Activated CD4-positive, alpha-beta T cell treated with anti-CD3 and anti-CD28 coated beads, Interleukin-2, amount 10 ng/mL, durations not matched to agents 24 days and 14 days (primary cell): ENCODE measurements at places on chromosomes 4 and X. TPM values are rescaled to one million over a fixed set of nuclear protein-coding genes. Genes with fewer than 3 reads are reported as not detected.

The GATA1 gene
- not detected in 2 replicates for total RNA-seq

The GAB1 gene
- total RNA-seq, result 0.65 and 0.76 TPM in 2 replicates

DNA sequence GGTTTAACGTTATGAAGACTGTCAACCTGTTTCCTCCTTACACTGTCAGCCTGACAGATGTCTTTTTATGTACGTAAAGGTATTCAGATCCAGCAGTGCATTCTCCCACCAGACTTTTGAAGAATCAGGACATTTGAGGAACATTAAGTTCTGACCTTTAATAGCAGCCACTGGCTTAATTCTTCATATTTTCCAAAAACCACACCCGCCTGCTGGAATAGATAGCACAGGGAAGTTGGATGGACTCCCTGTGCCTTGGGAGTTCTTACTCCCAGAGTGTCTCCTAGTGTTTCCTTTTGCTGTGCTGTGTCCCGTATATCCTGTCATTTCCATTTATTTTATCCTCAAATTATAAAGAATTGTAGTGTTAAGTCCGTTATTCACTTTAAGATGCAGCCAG lies 94.5 kb downstream of the AFF1 start:
- H3K27ac ChIP-seq, result no peak overlapping the region
- no peaks in the 10 kb centered on the region for H3K27me3 ChIP-seq
- peaks cover 2% of the 10 kb centered on the region for H3K36me3 ChIP-seq
- DNase-seq, result no peak
- H3K4me1 ChIP-seq, result peaks cover 18% of the 10 kb centered on the region

DNA sequence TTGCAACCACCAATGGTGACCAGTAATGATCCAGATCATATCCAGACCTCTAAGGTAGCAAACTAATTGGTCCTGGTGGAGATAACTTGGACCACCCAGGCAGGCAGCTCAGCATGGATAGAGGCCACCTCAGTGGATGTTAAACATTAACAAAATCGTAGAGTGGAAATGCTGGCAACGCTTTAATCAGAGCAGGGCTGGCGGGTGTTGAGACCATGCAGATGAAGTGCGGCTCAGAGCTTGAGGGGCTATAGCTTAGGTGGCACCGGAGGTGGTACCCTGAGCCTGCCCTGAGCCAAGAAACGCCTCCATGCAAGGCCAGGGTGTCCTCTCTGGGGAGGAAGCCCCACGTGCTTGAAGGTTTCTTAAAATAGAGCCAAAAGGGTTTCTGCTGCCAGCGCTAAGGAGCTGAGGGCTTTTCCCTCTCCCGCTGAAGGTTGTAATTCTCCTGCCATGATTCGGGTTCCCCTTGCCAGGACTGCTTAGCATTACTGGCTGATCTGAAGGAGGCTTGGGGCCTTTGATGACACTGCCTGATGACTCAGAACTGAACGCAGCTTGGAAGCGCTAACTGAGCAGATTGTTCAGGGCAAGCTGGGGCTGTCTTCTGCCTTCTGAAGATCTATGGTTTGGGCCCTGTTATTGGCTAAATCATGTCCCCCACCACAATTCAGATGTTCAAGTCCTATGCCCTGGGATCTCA lies 177.8 kb upstream of the ATP6AP2 start:
- H3K36me3 ChIP-seq, result no peaks in the 10 kb centered on the region
- H3K27ac ChIP-seq, result no peak overlapping the region
- no peak overlapping the region for H3K4me3 ChIP-seq
- H3K4me1 ChIP-seq, result no peaks in the 10 kb centered on the region
- no peaks in the 10 kb centered on the region for H3K27me3 ChIP-seq

DNA sequence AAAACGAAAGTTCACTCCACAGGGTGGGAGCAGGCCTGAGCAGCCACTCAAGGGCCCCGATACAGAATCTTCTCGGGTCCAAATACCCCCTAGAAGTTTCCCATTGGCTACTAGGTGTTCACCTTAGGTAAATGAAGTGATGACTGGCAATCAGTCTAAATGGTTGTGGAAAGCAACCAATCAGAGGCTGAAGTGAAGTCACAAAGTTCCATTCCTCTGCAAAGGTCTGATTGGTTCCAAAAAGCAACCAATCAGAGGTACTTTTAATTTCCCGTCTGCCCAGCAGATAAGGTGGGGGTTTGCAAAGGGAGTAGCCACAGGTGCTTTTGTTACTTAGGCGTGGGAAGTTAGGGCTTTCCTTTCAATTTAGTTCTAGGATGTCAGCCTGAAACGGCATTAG lies 58.2 kb upstream of the NKAP start:
- peaks cover 49% of the 10 kb centered on the region for H3K27me3 ChIP-seq
- no peak overlapping the region for H3K27ac ChIP-seq
- peaks cover 2% of the 10 kb centered on the region for H3K4me1 ChIP-seq

DNA sequence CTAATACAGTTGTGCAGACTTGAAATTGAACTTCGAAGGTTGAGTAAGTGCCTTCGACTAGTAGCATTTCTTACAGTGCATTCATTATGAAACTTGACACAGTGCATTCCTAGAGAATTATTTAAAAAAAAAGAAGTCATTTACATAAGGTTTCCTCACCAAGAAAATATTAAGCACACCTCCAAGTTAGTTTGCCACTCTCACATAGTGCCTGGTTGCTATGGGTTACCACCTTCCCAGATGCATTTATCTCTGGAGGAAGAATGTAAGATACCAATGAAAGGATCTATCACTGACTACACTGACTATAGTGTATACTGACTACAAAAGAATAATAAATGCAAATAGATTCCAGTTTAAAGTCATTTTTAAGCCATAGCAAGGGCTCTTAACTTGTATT lies 311.9 kb upstream of the RASGEF1B start:
- no peaks in the 10 kb centered on the region for H3K36me3 ChIP-seq
- no peak for DNase-seq
- no peaks in the 10 kb centered on the region for H3K27me3 ChIP-seq
- no peak overlapping the region for H3K4me3 ChIP-seq

DNA sequence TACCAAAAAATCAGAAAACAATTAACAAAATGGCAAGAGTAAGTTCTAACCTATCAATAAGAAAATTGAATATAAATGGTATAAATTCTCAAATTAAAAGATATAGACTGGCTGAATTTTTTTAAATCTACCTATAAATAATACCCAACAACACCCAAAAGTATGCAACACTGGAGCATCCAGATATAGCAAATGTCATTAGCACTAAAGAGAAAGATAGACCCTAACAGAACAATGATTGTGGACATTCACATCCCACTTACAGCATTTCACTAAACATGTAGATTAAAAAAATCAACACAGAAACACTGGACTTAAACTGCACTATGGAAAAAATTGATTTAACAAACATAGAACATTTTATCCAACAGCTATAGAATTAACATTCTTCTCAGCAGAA lies 673.0 kb upstream of the GRID2 start:
- H3K27ac ChIP-seq, result no peak overlapping the region
- H3K4me3 ChIP-seq, result no peak overlapping the region
- H3K27me3 ChIP-seq, result no peaks in the 10 kb centered on the region
- no peaks in the 10 kb centered on the region for H3K4me1 ChIP-seq
- no peak for DNase-seq

DNA sequence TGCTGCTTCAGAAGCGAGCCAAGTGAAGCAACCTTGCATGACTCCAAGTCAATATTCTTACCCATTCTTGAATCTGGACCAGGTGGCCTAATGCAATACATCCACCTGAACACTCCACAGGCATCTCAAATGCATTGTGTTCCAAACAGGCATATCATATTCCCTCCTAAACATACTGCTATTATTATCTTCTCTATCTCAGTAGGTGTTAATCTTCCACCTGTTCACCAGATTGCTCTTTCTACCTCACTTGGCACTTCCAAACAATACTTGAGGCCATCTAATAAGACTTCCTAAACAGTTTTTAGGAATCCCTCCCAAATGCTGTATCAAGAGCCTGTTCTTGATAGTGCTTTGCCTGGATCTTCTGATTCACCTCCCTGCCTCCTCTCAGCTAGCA lies 90.7 kb downstream of the GPRIN3 start:
- no peak for DNase-seq
- no peak overlapping the region for H3K27ac ChIP-seq
- H3K4me3 ChIP-seq, result no peak overlapping the region
- H3K36me3 ChIP-seq, result no peaks in the 10 kb centered on the region

- H3K36me3 ChIP-seq, result no peaks in the 10 kb centered on the region
- peak within 1 kb of the TSS; percentile 80 for H3K27ac ChIP-seq
- H3K27me3 ChIP-seq, result peaks cover 24% of the 10 kb centered on the region
- peaks cover 15% of the 10 kb centered on the region for H3K4me1 ChIP-seq
- DNase-seq, result peak; percentile 92
Observed at GRCh38 chr4:141636082-141636770, at the start of gene IL15. TSS of gene IL15 (plus strand) at chr4:141636583. CDS start at chr4:141719465, 82,882 bp downstream.
